ENCODE measurements at places on chromosomes 16 and 17.
A peak's percentile ranks its signal among the peaks of the same experiment; 100 is the strongest.

DNA sequence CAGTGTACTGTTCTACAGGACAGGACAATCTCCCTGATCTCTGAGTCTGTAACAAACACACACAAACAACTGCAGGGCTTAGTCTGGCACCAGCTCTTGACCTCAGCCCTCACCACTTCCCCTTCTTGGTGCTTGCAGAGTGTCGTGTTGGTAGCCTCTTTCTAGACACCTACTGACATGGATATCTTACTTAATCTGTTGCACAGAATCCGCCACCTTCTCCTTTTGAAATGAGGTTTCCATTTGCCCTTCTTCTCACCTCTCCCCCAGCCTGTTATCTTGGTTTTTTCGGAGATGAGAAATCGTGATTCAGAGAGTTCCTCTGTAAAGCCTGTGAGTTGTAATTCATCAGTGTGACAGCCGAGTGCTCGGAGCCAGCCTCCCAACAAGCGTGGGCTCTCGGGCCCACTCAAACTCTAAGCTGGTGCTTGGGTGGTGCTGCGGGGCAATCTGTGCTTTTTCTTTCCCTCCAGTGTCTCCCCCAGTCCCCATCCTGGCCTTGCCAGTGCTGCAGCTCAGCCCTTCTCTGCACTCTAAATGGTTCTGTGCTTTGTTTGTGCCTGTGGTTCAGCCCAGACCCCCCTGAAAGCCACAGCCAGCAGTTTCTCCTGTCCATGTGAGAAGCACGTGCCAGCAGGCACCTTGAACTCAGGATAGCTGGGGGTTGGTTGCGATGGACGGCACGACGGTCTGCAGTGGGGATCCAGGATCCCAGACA is 28.1 kb downstream of the KIAA0513 start:
- H3K27me3 ChIP-seq: no peaks in the 10 kb centered on the region
- DNase-seq: no peak
- H3K4me3 ChIP-seq: no peak overlapping the region
- H3K4me1 ChIP-seq: peaks cover 11% of the 10 kb centered on the region

- H3K4me3 ChIP-seq: peak overlapping the region; percentile 45
- H3K27ac ChIP-seq: no peak overlapping the region
- no peak for DNase-seq
- no peaks in the 10 kb centered on the region for H3K36me3 ChIP-seq
- H3K27me3 ChIP-seq: peaks cover 7% of the 10 kb centered on the region
Observed at GRCh38 chr17:4987767-4988567, 492 bp upstream of the CAMTA2 start.

- DNase-seq: no peak
- H3K27ac ChIP-seq: no peak overlapping the region
- H3K27me3 ChIP-seq: no peaks in the 10 kb centered on the region
- peaks cover 11% of the 10 kb centered on the region for H3K4me1 ChIP-seq
- no peaks in the 10 kb centered on the region for H3K36me3 ChIP-seq
- peak overlapping the region; percentile 40 for H3K4me3 ChIP-seq
Observed at GRCh38 chr17:78716814-78717393, 65.2 kb downstream of the CYTH1 start.

DNA sequence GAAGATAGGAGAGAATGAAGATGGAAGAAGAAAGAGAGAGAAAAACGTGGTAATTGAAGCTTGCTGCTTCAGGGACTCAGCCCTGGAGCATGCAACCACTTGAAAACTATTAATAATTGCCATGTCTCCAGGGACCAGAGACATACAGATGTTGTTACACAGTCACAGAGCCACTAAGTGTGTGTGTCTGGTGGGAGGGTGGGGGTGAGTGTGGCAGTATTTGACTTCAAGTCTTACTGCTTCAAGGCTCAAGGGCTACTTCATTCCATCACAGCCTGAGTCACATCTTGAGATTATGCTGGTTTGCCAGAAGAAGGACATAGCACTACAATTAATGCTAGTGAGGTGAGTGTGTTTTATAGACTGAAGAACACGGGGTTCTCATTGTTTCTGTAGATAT is 202.2 kb downstream of the CDH8 start:
- no peak overlapping the region for H3K27ac ChIP-seq
- no peaks in the 10 kb centered on the region for H3K36me3 ChIP-seq
- H3K27me3 ChIP-seq: no peaks in the 10 kb centered on the region

GRCh38 chr17:77327181-77327565 is 186.4 kb downstream of the SEC14L1 start:
- peaks cover 17% of the 10 kb centered on the region for H3K4me1 ChIP-seq
- H3K4me3 ChIP-seq: no peak overlapping the region
- no peak overlapping the region for H3K27ac ChIP-seq
- no peaks in the 10 kb centered on the region for H3K36me3 ChIP-seq

DNA sequence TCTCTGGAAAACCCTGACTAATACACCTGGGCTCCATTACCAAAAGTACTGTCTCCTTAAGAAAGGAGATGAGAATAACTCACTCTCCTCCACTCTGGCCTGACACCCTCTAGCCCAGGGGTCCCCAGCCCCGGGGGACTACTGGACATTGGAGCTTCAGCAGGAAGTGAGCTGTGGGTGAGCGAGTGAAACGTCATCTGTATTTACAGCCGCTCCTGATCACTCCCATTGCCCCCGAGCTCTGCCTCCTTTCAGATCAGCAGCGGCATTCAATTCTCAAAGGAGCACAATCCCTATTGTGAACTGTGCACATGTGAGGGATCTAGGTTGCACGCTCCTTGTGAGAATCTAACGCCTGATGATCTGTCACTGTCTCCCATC is 126.3 kb upstream of the TNRC6C start:
- DNase-seq: no peak
- no peak overlapping the region for H3K4me3 ChIP-seq
- peaks cover 44% of the 10 kb centered on the region for H3K4me1 ChIP-seq
- no peaks in the 10 kb centered on the region for H3K36me3 ChIP-seq
- no peaks in the 10 kb centered on the region for H3K27me3 ChIP-seq

GRCh38 chr16:54465063-54465462 is 178.5 kb upstream of the IRX3 start:
- no peaks in the 10 kb centered on the region for H3K27me3 ChIP-seq
- H3K36me3 ChIP-seq: no peaks in the 10 kb centered on the region
- no peak overlapping the region for H3K27ac ChIP-seq
- H3K4me3 ChIP-seq: no peak overlapping the region

GRCh38 chr16:15880434-15881308 is 7.7 kb downstream of the CEP20 start:
- H3K4me1 ChIP-seq: no peaks in the 10 kb centered on the region
- H3K4me3 ChIP-seq: no peak overlapping the region
- DNase-seq: no peak
- H3K27ac ChIP-seq: no peak overlapping the region

DNA sequence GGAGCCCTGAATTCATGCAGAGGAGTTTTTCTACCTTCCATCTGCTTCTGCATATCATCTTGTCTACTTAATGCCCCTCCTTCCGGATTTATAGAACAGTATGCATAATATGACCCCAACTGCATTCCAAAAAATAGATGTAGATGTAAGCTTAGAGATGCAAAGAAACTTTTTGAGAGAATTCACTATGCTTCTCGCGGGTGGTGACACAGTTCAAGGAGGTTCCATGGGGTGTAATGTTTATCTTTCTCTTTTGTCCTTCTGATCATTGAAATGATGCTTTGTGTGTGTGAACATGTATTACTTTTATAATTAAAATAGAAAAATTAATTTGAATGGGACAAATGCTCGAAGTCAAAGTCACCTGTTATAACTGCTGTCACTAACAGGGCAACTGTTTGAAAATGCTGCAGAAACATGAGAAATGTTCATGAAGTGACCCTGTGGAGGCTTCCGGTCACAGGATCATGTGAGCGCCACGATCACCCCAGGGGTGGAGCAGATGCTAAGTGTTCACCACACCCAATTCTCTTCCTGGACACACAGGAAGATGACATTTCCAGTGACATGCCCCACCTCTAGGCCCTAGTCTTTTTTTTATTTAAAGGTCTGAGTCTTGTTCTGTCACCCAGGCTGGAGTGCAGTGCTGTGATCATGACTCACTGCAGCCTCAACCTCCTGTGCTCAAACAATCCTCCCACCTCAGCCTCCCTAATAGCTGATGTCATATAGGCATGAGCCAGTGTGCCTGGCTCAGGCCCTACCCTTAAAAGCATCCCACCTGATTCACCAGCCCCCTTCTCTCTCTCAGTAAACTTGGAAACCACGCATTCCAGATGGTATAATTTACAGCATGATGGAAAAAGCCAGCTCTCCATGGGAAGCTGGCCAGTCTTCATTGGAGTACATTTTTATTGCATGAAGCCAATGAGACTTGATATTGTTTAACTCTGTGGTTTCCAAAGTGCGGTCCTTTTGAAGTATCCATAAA is 21.0 kb upstream of the AGRP start:
- no peaks in the 10 kb centered on the region for H3K36me3 ChIP-seq
- no peak overlapping the region for H3K27ac ChIP-seq
- DNase-seq: no peak
- no peaks in the 10 kb centered on the region for H3K27me3 ChIP-seq
- H3K4me1 ChIP-seq: no peaks in the 10 kb centered on the region

- peak; percentile 44 for DNase-seq
- H3K4me3 ChIP-seq: no peak overlapping the region
- H3K27me3 ChIP-seq: no peaks in the 10 kb centered on the region
- H3K36me3 ChIP-seq: peaks cover 23% of the 10 kb centered on the region
Observed at GRCh38 chr17:81440511-81441244, 45.4 kb downstream of the BAHCC1 start.

DNA sequence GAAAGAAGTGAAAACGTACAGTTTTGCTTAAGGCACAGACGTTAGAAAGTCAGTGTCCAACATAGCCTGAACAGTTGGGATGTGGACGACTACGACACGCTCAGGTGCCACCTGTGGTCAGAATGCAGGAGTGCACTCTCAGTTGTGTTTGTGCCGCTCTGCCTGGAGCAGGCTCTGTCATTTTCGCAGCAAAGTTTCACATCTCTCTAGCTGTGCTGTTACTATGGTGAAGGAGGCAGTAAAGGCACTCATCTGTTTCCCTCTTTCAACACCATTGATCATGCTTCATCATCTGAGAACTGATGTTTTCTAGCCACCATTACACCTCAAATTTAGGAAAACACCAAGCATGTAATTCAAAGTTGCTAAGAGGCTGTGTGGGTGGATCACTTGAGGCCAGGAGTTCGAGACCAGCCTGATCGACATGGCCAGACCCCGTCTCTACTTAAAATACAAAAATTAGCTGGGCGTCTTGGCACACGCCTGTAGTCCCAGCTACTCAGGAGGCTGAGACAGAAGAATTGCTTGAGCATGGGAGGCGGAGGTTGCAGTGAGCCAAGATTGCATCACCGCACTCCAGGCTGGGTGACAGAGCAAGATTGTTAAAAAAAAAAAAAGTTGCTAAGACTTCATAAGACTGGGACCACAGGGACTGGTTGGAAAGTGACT is 44.9 kb upstream of the DNAJA2 start:
- H3K36me3 ChIP-seq: no peaks in the 10 kb centered on the region
- H3K27ac ChIP-seq: no peak overlapping the region
- H3K27me3 ChIP-seq: no peaks in the 10 kb centered on the region
- H3K4me1 ChIP-seq: peaks cover 12% of the 10 kb centered on the region

- H3K4me3 ChIP-seq: no peak overlapping the region
- H3K4me1 ChIP-seq: no peaks in the 10 kb centered on the region
- DNase-seq: no peak
- no peak overlapping the region for H3K27ac ChIP-seq
Observed at GRCh38 chr16:10564591-10564990, 15.8 kb downstream of the EMP2 start.

DNA sequence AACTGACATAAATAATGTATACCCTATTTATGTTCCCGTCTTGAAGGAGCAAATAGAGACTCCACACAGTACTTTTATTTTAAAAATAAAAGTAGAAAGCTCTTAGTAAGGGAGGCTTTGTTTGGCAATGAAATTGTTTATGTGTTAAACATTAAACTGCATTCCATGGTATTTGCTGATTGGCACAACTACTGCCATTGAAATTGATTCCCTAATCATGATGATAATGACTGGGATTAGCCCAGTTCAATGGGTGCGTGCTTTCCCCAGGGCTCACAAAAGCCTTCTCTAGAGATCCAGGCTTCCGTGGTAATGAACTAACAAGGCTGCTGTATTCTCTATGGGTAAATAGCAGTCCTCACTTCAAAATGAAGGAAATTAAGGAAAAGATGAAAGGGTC is 67.5 kb downstream of the GPRC5B start:
- H3K4me3 ChIP-seq: no peak overlapping the region
- H3K27me3 ChIP-seq: no peaks in the 10 kb centered on the region
- H3K4me1 ChIP-seq: no peaks in the 10 kb centered on the region
- H3K36me3 ChIP-seq: no peaks in the 10 kb centered on the region

DNA sequence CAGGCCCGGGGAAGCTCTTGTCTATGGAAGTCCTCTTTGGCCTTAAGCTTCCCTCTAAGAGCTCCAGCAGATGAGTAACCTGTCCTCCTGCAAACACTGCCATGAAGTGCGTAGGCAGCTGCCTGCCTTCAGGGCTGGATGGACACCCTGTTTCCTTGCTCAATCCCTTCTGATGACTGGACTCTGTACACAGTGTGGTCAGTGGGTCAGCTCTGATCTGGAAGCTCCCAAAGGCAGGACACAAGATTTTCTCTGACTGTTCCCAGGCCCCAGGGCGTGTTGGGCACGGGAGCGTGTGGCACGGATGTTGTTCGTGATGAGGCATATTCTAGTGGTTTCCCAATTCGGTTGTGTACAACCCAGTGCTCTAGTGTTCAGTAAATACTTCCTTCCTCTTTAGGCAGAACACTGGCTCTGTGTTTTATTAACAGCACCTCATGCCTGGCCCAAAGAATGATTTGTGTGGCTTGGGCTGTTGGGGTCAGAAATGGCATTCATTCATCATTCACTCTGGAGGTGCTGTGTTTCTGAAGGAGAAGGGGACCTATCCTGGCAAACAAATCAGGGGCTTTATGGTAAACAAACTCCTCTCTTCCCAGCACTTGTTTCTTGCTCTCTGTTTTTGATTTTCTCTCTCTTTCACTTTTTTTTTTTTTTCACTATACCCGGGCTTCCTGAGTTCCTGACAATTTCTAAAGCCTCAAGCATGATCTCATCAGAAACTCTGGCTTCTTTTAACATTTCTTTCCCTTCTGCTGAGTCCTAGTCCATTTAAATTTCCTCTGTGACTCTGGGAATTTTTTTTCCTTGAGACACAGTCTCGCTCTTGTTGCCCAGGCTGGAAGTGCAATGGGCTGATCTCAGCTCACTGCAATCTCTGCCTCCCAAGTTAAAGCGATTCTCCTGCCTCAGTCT is 12.0 kb upstream of the RNF157 start:
- H3K4me1 ChIP-seq: peaks cover 8% of the 10 kb centered on the region
- H3K27me3 ChIP-seq: no peaks in the 10 kb centered on the region
- no peaks in the 10 kb centered on the region for H3K36me3 ChIP-seq
- H3K27ac ChIP-seq: no peak overlapping the region
- H3K4me3 ChIP-seq: no peak overlapping the region
